ENCODE measurements at places on chromosomes 6 and 20. TPM values are rescaled to one million over a fixed set of nuclear protein-coding genes. Genes with fewer than 3 reads are reported as not detected.
A peak's percentile ranks its signal among the peaks of the same experiment; 100 is the strongest.

GRCh38 chr6:118506071-118506638 lies 41.9 kb upstream of the PLN start:
- no peak for DNase-seq

GRCh38 chr6:88403486-88403885 lies 237.3 kb upstream of the CNR1 start:
- no peak for DNase-seq

GRCh38 chr6:43627008-43627825 lies 1.8 kb downstream of the GTPBP2 start:
- DNase-seq: peak; percentile 39

GRCh38 chr6:87884203-87884602 lies 163.4 kb upstream of the SPACA1 start:
- no peak for DNase-seq

- no peak for DNase-seq
Observed at GRCh38 chr6:10409233-10409721, 5.6 kb downstream of the TFAP2A start.

GRCh38 chr6:137853569-137854213 lies 13.4 kb upstream of the TNFAIP3 start:
- DNase-seq: no peak

- no peak for DNase-seq
Observed at GRCh38 chr6:142316791-142317368, 15.1 kb downstream of the ADGRG6 start.

- DNase-seq: peak; percentile 37
Observed at GRCh38 chr20:63636752-63637628, 10.1 kb upstream of the GMEB2 start.

Gene SNAP91
- not detected for total RNA-seq

Gene FILIP1
- not detected for total RNA-seq

All from activated CD4-positive, alpha-beta T cell treated with anti-CD3 and anti-CD28 coated beads for 36 hours (primary cell).